Stimulated activated CD4-positive, alpha-beta T cell treated with anti-CD3 and anti-CD28 coated beads, Interleukin-1b, Interleukin-23, amount 100 ng/mL, for 4 hours (primary cell): ENCODE measurements at places on chromosomes 1 and 21.

DNA sequence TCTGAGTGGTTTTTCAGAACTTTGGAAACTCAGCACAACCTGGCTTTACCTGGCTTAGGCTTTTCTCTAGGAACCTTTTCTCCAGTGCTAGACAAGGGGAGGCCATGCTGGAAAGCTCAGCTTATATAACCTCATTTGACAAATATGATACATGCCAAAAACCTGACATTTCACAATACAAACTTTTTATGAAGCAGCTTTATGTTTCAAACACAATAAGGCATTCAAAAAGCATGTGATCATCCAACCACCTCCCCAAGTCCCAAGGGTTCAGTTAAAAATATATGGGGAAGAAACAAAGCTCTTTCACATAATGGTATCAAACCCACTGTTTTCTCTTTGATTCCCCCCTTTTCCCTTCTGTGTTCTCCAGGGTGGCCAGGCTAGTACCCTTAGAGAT is 63.7 kb downstream of the ZC3H11B start:
- DNase-seq = no peak

DNA sequence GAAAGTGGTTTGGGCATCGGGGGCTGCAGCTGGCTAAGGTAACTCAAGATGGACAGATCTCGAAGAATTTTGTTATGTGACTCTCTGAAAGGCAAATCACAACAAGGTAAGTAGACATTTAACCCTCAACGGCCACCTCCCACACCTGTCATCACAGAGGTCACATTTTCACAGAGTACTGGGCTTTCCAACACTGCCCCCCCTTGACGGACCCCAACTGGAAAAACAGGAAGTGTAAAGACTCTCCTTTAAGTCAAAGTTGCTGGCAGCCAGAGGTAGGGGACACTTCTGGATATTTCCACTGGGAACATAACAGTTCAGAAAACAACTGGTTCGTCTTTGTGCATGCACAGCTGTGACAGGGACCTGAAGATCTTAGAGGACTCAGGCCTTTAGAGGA is 22.3 kb downstream of the NOL9 start:
- no peak for DNase-seq

- DNase-seq = no peak
Measured at GRCh38 chr21:34112316-34113033, 39.1 kb downstream of the MRPS6 start.

- no peak for DNase-seq
Measured at GRCh38 chr1:118204105-118204504, 19.1 kb upstream of the SPAG17 start.

DNA sequence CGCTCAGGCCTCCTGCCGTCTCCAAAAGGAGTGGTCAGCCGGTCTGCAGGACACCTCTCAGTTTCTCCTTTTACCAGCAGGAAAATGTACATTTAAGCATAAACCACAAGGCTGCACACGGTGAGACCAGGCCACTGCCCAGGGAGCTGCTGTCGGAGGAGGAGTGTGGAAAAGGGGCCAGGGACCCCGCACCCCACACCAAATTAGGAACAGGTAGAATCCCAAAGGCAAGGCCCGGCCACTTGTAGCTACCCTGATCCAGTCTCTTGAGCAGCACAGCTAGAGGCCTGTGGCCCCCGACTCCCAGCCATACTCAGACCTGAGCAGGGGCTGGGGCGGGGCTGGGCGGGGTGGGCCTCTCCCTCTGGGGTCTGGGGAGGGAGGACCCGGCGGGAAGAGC is 78.0 kb downstream of the PIK3CD start:
- DNase-seq = no peak

DNA sequence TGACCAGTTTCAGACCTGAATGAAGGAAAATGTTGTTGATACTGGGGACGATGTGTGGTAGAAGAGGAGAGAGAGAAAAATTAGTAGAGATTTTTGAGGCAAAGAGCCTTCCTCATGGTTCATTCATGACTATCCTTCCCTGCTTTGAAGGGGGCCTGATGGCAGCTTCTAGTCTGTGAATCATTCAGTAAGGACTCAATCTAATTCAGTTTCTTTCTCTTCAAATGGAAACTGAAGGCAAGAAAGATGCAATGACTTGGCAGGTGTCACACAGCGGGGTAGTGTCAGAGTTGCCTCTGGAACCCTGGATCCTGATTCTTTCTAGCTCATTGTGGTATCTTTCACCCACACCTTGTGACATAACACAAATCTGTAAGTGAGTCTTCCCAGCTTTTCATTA is 14.9 kb upstream of the CD5L start:
- no peak for DNase-seq

DNA sequence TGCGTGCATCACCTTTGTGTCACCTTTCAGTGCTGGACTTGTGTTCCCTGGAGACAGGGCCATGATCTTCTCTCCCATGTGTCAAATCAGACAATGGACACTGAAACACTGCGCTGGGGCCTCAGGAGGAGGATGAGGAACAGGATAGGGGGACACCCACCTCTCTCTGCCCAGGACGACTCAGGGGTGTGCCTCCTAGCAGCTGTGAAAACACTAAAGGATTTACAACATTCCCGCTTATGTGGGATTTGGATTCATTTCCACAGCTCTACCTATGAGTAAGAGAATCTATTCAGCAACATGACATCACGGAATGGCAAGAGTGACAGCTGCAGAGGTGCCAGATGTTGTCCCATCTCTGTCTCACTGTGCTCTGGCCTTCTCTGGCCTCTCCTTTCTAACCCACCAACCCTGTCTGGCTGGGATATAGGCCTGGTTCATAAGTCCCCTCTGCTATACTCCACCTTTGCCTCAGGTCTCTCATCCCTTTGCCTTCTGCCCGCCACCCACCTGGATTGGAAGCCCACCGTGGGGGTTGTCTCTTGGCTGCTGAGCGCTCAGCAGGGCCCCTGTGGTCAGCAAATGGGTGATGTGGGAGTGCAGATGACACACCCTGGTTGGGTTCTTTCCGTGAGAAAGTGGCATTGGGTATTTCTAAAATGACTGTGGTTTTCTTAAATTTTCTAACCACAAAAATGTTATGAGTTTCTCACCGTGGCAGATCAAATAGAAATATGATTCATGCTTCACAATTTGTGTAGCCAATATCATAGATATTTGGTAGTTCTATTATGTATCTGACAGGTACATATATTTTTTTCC is 47.1 kb upstream of the TLR5 start:
- DNase-seq = peak; percentile 32

- DNase-seq = no peak
Measured at GRCh38 chr1:70041317-70042045, 163.9 kb downstream of the LRRC40 start.

GRCh38 chr1:90973897-90974798 is 47.7 kb downstream of the ZNF644 start:
- no peak for DNase-seq

GRCh38 chr21:45427331-45428271 is 22.6 kb downstream of the COL18A1 start:
- no peak for DNase-seq

GRCh38 chr1:89149229-89149628 is 23.3 kb upstream of the GBP2 start:
- no peak for DNase-seq

- DNase-seq = peak; percentile 92
Measured at GRCh38 chr1:159780583-159781582, at the start of gene DUSP23. DUSP23 (plus strand) TSS chr1:159780962; CDS start chr1:159781101, 139 bp downstream.

DNA sequence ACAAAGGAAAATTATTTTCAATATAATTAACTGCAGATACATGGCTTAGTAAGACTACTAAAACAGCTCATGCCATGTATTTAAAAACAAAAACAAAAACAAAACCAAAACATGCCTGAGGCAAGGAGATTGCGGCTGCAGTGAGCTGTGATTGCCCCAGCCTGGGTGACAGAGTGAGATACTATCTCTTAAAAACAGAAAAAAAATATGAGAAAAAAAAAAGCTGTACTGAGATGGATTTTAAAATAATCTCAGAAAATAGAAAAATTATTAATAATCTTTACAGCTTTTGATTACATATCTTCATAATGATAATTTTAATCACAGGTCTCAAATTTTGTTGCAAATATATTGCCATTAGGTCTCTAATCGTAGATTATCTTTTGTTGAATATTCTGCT is 24.0 kb upstream of the LIN9 start:
- DNase-seq = no peak

DNA sequence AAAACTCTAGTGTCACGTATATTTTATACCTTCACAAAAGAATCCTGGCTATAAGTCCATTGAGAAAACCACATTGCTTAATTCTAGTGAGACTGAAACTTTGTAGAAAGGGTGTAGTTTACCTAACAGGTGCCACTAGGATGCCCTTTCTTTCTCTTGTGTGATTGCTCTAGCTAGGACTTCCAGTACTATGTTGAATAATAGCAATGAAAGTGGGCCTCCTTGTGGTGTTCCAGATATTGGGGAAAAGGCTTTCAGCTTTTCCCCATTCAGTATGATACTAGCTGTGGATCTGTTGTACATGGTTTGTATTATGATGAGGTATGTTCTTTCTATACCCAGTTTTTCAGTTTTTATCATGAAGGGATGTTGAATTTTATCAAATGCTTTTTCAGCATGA is 39.7 kb upstream of the CHODL start:
- no peak for DNase-seq

DNA sequence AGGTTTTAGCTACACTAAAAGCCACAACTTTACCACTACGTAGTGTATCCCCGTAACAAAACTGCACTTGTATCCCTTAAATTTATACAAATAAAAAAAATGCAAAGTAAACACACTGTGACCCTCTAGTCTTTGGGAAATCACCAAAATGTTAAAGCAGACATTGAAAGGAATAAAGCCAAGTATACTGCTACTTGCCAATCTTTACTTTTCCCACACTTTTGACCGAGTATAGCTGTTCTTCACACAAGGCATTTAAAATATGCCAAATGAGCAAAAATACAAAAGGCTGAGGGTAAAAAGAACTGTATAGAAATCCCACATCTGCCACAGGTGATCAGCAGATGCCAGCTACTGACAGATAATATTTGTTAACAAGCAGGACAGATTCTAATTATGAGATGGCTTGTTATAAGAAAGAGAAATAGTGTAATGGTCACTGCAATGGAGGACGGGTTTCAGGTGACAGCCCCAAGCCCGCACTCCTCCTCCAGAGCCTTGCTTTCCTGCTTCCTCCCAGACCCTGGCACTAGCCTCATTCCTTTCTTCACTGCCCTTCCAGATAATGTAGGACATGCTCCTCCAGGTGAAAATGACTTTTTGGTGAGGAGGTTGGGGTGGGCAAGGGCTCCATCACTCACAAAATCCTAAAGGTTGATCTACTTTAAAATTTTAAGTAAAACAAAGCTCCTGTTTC is 18.1 kb downstream of the KCNT2 start:
- DNase-seq = no peak

DNA sequence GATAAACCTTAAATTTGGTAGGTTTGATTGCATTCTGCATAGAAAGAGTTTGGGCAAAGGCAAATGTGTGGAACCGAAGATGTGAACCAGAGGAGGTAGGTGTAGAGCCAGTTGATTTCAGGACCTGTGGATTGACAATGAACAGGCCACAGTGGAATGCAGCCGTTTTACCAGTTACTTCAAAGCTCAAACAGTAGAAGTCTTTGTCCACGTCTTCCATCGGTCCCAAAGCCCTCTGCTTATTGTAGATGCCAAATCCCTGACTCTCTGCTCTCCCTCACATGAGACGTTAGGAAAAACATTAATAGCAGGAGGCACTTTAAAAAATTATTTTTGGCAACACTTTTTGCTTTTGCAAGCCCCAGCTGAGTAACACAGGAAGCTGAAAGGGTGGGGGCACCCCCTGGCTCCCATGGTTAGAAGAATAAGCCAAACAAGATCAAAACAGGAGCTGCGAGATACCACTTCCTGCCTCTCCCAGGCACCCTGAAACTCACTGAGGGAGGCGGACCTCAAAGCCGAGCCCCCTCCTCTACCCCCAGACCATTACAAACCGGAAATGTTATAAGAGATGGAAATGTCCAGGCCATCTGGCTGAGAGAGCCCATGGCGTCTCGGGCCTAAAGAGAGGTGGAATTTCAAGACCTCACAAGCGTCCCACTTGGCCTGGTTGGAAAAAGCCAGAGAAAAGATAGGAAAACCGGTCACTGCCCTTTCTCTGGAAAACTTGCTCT is 13.5 kb downstream of the TRAF3IP3 start:
- peak; percentile 52 for DNase-seq

- no peak for DNase-seq
Measured at GRCh38 chr1:227192163-227192562, 126.1 kb downstream of the CDC42BPA start.

- no peak for DNase-seq
Measured at GRCh38 chr1:37793773-37794371, at the start of gene MANEAL. MANEAL (plus strand) TSS chr1:37793847; CDS start chr1:37794183, 336 bp downstream.

DNA sequence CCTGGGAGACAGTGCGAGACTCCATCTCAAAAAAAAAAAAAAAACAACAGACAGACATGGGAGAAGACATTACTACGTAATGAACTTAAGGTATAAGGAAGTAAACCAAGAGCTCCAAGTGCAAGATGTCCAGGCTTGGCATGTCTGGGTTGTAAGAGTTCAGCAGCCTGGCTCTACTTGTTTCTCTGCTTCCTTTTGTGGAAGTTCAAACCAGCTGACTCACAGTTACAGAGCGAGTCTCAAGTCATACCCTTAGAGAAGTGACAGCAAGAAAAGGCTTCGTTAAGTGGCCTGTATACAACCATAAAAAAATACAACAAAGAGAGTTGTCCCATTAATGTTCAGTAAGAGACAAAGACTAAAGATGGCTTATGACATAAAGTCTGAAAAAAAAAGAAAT is 1.3 kb downstream of the RIT1 start:
- no peak for DNase-seq

- no peak for DNase-seq
Measured at GRCh38 chr21:36061445-36061844, 1.1 kb upstream of the SETD4 start.

GRCh38 chr1:235133086-235133485 is 4.4 kb upstream of the TOMM20 start:
- DNase-seq = no peak

- no peak for DNase-seq
Measured at GRCh38 chr1:30345491-30346130, 377.8 kb downstream of the MATN1 start.

GRCh38 chr1:158021721-158022120 is 28.3 kb downstream of the KIRREL1 start:
- no peak for DNase-seq

DNA sequence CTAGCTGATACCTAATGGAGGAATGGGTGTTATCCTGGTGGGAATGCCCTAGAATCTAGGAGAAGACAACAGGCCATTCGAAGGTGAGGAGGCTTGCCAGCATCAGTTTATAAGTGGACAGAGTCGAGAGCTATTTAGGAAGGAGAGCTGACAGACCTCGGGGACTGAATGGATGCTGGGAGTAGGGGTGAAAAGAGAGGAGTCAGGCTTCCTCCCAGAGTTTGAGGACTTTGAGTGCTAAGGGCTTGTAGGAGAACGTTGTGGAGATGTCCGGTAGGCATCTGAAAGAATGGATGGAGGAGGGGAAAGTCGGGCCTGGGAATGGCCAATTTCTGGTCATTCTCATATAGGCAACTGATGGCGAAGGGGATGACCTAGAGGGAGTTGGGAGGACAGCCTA is 155.1 kb downstream of the DYRK1A start:
- DNase-seq = no peak

- DNase-seq = no peak
Measured at GRCh38 chr1:97366984-97367383, 553.9 kb downstream of the DPYD start.

GRCh38 chr1:55695552-55695951 is 480.4 kb upstream of the USP24 start:
- no peak for DNase-seq
